ENCODE measurements at places on chromosomes 5 and 9. TPM values are rescaled to one million over a fixed set of nuclear protein-coding genes. Genes with fewer than 3 reads are reported as not detected.

DNA sequence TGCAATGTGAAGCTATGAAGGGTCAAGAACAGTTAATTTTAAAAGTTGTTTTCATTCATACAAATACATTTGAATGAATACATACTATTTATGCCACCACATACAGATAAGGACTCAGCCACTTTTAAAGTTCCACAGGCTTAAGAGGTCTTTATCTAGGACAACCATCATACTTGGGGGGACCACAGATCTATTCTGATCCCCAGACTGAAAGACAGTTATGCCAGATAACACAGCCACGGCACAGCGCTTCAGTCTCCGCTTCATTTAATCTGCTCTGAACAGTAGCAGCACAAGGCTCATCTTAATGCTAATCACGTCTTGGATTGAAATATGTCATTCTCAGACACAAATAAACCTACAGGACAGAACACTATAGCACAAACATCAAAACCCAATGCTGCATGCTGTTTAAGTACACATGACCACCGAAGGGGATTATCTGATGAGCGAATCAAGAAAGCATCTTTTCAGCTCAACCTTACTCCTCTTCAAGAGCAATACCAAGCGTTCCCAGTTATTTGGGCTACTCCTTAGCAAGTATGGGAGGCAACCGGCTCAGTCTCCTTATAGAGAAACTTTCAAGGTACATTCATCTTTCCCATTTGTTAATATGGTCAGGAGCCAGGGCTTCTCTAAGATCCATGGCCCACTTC lies 33.3 kb downstream of the PUM3 start:
- DNase-seq = no peak

GRCh38 chr9:83209188-83209731 lies 146.3 kb upstream of the RASEF start:
- DNase-seq = no peak

DNA sequence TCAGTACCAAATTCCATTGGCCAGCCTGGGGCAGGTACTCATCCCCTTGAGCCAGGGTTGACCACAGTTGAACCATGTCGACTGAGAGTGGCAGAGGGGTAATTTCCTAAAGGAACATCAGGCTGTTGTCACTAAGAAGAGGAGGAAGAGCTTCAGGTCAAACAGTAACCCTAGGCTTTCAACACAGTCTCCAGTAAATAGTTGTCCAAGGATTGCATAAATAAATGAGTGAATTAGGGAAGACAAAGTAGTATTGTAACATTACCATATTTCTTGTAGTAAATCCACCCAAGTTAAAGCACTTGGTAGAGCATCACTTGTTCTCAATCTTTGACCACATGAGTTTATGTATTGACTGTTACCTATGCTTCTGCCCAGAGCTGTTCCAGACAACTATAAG lies 7.4 kb downstream of the PSAT1 start:
- no peak for DNase-seq

- DNase-seq = no peak
These were observed 51.9 kb upstream of the IFNK start for GRCh38 chr9:27472195-27472594.

MTRR gene
- total RNA-seq = 18.3 TPM

DNA sequence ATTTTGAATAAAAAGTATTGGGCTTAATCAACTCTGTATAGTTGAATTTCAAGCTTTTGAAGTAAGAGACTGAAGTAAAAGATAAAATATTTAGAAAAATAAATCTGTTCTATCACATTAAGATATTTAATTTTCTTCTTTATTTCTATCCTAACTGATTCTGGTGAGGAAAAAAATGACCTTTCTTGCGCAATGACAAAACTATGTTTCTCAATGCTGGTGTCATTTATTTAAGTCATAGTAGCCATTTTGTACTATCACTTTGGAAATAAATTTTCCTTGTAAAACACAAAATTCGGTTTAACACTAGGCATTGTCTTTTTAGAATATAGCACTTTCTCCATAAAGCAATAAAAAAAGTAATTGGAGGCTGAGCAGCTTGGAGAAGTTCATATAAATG lies 728.0 kb downstream of the CDH9 start:
- no peak for DNase-seq

GFI1B gene
- 0.41 TPM for total RNA-seq
